ENCODE measurements at places on chromosomes 1 and 21.

GRCh38 chr21:42711667-42712066 lies 58.2 kb downstream of the PDE9A start:
- DNase-seq, result no peak

DNA sequence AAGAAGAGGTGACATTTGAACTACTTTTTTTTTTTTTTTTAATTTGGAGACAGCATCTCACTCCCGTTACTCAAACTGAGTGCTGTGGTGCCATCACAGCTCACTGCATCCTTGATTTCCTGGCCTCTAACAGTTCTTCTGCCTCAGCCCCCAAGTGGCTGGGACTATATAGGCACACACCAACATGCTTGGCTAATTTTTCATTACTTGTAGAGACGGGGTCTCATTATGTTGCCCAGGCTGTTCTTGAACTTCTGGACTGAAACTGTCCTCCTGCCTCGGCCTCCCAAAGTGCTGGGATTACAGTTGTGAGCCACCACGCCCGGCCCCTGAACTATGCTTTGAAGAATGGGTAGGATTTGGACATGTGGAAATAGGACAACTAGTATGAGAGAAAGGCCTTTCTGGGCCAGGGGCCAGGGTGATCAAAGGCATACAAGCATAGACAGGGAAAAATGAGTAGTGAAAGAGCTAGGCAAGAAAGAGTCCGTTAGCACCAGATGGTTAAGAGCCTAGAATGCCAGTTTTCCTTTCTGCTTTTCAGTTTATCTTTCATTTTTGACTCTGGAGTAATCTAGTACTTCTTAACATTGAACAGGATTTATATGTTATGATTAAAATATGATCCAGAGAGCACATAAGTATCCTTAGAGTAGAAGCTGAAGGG lies 6.3 kb downstream of the RABGAP1L start:
- DNase-seq, result no peak

DNA sequence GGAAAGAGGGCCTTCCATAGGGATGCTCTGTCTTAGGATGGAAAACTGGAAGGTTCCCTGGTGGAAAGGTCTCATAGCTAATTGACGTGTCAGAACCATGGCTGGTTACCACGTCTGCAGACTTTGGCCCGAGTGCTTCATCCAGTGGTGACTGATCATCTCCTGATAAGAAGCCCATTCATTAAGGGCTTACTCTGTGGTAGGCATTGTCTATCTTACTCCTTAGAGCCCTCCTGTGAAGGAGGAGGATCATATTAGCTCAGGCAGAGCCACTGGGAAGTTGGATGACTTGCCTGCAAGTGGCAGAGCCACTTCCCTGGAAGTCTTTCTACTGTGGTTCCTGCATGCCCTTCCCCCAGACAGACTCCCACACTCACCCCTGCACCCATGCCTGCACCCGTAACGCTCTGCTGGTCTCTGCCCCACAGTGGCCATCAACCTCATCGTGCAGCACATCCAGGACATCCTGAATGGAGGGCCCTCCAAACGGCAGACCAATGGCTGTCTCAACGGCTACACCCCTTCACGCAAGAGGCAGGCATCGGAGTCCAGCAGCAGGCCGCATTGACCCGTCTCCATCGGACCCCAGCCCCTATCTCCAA lies 79.9 kb downstream of the UCK2 start:
- DNase-seq, result no peak

- DNase-seq, result no peak
Observed at GRCh38 chr1:170301596-170301995, 155.8 kb downstream of the NTMT2 start.

DNA sequence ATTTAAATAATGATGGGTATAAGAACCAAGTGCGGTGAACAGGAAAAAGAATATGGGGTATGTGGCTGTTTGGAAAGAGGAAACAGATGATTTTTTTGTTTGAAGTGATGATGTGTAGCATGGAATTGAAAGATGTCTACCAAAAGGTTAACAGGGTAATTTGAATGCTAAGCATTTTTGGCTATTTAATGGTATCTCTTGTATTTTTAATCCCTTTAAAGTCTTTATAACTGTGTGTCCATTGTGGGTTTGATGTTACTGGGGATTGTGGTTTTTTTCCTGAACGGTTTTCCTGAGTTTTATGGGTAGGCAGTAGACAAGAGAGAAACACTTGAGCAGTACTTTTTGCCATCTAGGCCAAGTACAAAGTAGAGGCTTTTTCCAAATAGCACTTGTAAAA lies 63.2 kb downstream of the PRDM2 start:
- no peak for DNase-seq

GRCh38 chr1:91751275-91751674 lies 134.7 kb downstream of the TGFBR3 start:
- DNase-seq, result no peak

DNA sequence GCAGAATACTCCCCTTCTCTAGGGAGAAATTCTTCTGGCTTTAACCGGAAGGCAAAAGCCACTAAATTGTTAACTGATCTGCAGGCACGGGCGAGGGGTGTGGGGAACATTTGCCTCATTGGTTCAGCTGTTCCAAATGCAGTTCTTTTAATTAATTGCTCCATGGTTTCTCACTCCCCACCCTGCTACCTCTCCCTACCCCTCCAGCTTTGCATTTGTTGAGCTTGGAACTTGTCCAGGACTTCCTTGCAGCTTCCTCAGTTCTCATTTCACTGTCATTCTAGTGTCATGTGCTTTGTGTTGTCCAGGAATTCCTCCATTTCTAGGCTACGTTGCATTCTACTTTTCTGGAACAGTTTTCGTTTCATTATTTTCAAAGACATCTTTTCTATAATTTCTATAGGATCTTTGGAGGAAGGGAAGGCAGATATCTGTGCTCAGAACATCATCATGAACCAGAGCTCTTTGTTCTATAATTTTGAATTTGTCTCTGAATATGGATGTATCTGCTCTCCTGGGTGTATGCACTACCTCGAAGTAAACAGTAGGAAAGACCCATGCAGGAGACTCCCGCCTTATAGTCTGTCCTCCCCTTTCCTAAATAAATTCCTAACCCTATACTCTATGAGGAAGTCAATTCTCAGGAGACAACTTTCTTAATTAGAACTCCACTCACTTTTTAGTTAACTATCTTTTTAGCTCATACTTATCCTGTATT lies 132.4 kb upstream of the LMO4 start:
- no peak for DNase-seq

DNA sequence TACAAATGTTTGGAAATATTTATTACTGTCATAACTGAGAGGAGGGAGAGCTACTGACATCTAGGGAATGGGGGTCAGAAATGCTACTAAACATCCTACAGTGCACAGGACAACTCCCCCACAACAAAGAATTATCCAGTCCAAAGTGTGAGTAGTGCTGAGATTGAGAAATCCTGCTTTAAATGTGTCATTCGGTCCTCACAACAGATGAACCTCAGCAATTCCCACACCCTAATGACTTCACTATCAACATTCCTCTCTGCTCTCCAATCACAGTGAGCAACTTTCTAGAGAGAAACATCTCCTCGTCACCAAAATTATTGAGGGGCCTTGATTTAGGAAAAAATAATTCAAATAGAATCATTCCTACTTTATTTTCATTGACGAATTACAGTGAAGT lies 18.0 kb downstream of the OMA1 start:
- DNase-seq, result no peak

GRCh38 chr1:214702556-214702955 lies 99.6 kb downstream of the CENPF start:
- no peak for DNase-seq

GRCh38 chr1:231157311-231157710 lies 4.5 kb upstream of the TRIM67 start:
- DNase-seq, result no peak

DNA sequence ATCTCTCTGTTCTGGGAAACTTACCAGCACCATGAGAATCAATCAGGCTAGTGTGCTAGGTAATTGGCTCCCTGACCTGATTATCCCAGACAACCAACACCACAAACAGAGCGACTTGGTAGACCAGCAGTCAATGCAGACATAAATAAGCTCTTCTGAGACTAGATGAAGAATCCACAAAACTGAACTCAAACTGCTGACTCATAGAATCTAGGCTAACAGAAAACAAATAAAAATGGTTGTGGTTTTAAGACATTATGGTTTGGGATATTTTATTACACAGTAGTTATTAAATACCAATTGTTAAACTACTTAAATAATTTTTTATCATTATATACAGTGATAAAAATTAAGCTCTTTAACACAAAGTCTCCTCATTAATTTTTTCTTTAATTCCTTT lies 535.7 kb downstream of the COL11A1 start:
- DNase-seq, result no peak

GRCh38 chr1:155324717-155325602 lies 4.3 kb downstream of the RUSC1 start:
- DNase-seq, result no peak

DNA sequence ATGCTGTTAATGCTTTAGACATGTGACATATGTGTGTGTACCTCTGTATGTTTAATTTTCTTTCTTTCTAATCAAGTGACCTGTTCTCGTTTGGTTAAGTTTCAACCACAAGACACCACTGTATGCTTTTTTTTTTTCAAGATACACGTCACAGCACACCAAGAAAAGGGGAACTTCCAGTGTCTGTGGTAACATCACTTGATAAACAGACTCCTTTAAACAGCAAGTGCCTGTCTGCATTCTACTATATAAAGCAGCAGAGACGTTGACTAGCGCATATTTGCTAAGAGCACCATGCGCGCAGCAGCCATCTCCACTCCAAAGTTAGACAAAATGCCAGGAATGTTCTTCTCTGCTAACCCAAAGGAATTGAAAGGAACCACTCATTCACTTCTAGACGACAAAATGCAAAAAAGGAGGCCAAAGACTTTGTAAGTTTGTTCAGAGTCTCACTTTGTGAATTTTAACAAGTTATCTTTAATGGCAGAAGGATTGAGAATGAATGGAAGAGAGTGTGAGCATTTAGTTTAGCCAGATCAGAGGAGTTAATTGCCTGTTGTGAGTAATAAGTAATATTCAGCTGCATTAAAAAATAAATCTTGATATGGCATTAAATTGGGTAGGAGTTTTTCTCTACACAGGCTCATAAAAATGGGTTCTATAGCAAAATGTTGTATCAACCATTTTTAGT lies at the start of gene RGS1:
Gene RGS1 (plus strand): TSS at position 275 of the 691 bp plus-strand sequence. CDS start 20 bp downstream, at position 295.
- peak; percentile 31 for DNase-seq

DNA sequence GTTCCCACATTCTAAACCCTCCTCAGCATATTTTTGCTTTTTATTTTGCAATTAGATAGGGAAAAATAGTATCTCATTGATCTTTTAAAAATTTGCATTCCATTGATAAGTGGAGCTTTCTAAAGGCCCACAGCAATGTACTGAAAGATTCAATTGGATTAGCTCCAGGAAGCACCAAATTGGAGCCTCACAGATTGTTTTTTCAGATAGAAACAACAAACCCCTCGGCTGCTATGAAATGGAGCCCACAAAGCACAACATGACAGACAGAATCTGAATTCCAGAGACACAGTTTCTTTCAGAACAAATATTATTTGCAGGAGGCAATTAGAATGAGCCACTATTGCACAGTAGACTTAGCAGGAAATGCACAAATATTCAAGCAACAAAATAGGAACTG lies 58.9 kb upstream of the KIF26B start:
- DNase-seq, result no peak

- no peak for DNase-seq
Observed at GRCh38 chr1:231839999-231840398, 213.4 kb downstream of the DISC1 start.

DNA sequence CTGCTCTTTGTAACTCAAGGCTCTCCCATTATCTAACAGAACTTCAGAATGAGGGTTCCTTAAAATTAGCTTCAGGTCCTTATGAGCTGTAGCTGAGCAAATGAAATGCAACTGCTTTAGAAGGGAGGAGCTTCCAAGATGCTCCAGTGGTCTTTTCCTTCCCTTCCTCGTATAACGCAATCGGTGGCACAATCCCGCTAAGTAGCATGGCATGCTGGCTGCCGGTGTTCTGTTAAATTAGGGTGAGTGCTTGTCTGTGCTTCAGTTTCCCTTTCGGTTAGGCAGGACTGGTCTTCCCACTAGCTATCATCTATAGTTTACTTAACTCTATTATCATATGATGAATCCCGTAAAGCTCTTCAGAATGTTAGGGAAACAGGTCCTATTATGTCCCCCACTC lies 917 bp downstream of the KIAA0040 start:
- DNase-seq, result no peak

DNA sequence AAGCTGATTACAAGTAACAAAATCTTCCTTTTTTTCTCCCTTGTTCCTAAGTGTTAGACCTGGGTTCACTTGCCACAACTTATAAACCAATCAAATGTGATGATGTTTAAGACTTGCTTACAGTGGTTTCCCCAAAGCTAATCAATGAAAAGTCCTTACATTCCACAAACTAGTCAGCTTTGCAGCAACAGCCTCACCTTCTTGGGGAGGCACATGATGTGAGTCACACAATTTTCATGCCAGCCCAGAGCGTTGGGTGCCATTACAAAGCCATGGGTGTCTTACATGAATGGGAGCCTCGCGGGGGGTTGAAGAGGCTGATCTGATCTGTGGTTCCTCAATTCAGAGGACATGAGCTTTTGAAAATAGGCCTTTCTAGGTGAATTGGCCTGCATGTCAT lies 91.6 kb upstream of the UBE2U start:
- no peak for DNase-seq

GRCh38 chr1:200238311-200238710 lies 171.5 kb downstream of the ZNF281 start:
- DNase-seq, result no peak

- DNase-seq, result no peak
Observed at GRCh38 chr1:248753708-248754280, 1.8 kb downstream of the LYPD8 start.

GRCh38 chr1:115476616-115477015 lies 138.6 kb upstream of the NGF start:
- DNase-seq, result no peak

GRCh38 chr1:7376676-7377075 lies 394.4 kb upstream of the VAMP3 start:
- no peak for DNase-seq

GRCh38 chr21:45033791-45034555 lies 40.4 kb upstream of the ADARB1 start:
- DNase-seq, result no peak

- no peak for DNase-seq
Observed at GRCh38 chr1:41466146-41466545, 18.3 kb downstream of the EDN2 start.

- DNase-seq, result no peak
Observed at GRCh38 chr1:192951691-192952460, 107.3 kb downstream of the UCHL5 start.

Data from stimulated activated CD4-positive, alpha-beta T cell treated with anti-CD3 and anti-CD28 coated beads, Interleukin-15, amount 100 ng/mL, for 1 hour (primary cell).